Stimulated activated CD8-positive, alpha-beta memory T cell treated with anti-CD3 and anti-CD28 coated beads, Interleukin-7, amount 100 ng/mL, for 24 hours (primary cell): ENCODE measurements at places on chromosomes 16 and 17.

GRCh38 chr17:22221344-22221743 is 529.0 kb downstream of the KCNJ18 start:
- DNase-seq: no peak

DNA sequence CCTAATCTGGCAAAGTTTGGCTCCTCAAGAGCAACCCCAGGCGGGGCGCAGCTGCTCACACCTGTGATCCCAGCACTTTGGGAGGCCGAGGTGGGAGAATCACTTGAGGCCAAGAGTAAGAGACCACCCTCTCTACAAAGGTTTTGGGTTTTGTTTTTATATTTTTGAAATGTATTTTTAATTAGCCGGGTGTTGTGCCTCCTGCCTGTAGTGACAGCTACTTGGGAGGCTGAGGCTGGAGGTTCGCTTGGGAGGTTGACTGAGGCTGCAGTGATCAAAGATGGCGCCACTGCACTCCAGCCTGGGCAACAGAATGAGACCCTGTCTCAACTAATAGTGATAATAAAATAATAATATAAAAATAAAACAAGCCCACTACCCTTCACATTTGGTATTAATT is 756 bp upstream of the USP7 start:
- no peak for DNase-seq

DNA sequence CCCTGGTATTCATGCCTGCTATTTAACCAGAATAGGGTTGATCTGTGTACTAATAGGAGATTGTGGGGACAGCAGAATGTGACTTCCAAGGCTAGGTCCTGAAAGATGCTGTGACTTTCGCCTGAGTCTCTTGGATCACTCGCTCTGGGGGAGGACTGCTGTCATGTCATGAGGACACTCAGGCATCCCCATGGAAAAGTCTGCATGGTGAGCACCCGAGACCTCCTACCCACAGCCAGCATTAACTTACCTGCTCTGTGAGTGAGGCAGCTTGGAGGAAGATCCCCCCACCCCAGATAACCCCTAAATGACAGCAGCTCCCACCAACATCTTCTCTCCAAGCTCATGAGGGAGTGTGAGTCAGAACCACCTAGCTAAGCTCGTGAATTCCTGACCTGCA is 30.3 kb upstream of the C16orf78 start:
- no peak for DNase-seq

DNA sequence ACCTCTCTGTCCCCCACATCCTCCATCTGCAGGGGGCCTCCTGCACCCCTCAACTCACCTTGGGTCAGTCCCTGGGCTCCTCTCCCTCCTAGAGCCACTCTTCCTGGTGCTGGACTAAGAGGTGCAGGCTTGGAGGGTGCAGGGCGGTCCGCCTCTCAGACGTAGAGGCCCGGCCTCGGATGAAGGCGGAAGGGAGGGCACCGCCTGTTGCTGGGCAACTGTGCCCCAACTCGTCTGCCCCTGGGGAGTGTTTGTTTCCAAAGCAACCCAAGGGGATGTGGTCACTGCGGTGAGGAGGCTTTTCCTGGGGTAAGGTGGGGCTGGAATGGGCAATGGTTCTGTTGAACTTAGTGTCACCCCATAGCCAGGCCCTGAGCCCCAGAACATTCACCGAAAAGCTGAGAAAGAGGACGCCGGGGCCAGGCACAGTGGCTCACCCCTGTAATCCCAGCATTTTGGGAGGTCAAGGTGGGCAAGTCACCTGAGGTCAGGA is at the start of gene C16orf54:
C16orf54 (minus strand) TSS at position 138 of the 493 bp plus-strand sequence. CDS start 1,039 bp downstream, outside the sequence.
- peak; percentile 70 for DNase-seq

- no peak for DNase-seq
These were observed 52.7 kb upstream of the AKAP1 start for GRCh38 chr17:57032343-57032742.

DNA sequence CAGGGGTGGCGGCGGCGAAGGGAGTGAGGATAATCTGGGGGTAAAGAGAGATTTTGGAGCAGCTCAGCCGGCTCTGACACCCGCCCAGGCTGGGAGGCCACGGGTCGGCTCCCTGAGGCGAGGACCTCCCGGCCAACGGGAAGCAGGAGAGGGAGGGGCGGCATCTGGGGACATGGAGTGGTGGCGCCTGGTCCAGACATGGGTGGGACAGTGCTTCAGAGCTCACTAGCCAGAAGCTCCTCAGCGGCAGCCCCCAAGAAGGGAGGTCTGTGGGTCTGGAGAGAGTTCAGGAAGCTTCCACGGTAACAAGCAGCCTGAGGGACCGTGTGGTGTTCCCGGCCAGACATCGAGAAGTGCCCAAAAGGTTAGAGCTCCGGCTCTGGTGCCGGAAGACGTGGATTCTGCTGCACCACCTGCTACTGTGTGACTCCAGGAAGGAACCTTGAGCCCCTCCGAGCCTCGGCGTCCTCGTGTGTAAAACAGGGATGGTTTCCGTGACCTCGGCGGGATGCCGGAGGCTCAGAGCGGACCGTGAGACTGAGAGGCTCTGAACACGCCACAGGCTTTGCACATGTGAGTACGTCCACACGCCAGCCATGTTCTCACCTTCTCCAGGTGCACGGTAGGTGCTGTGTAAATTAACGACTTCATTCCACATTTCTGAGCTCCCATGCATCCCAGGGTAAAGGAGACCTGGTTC is 56.9 kb downstream of the TIMM22 start:
- no peak for DNase-seq

DNA sequence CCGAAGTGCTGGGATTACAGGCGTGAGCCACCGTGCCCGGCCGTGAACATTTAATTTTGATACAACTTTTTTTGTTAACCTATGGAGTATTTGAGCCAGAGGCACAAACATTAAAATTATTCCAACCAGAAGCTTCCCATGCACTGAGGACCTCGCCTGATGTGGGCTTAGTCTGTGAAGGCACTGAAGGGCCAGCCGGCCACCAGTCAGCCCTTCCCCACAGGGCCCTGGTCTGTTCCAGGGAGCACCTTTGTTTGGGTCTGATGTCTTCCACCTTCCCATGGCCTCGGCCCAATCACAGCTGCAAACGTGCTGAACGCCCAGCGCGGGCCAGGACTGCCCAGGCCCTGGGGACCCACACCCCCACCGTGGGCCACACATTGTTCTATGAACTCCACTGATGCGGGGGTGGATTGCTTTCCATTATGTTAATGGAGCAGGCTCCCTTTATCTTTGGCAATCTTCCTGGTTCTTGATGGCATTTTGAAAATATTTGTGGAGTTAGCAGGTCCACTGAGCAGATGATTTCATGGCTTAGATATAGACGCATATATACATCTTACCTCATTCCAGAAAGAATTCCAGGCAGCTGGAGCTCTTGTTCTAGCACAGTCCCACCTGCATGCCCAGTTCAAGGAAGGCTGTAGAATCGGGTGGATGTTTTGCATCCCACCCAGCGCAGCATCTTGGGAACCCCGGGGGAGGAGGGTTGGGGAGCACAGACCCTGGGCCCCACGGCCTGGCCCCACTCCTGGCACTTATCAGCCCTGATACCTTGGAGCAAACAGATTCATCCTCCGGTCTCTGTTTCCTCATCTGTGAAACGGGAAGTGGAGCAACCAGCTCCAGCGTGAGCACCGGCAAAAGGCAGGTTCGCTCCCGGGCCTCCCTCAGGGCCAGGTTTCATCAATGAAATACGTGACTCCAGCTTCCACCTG is 14.5 kb downstream of the SPIRE2 start:
- DNase-seq: no peak

- DNase-seq: no peak
These were observed at the start of gene GFAP for GRCh38 chr17:44915321-44915726. GFAP (minus strand) TSS chr17:44915500; CDS start chr17:44915486, 14 bp downstream.

DNA sequence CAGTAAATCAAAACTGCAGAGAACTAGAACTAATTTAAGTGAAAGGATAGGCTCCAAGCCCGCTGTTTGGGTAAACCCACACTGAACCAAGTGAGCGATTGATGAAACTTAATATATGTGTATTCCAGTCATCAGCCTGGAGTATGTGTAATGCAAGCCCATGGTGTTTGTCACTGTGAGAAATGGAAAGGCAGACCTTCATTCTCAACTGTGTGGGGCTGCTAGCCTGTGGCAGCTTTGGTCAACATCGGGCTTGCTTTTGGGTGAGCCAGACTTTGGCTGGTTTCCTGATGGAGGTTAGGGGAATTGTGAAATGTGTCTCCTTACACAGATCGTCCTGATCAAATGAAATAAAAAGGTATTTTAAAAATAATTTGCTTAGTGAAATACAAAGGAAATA is 279.9 kb downstream of the IRX3 start:
- DNase-seq: no peak

DNA sequence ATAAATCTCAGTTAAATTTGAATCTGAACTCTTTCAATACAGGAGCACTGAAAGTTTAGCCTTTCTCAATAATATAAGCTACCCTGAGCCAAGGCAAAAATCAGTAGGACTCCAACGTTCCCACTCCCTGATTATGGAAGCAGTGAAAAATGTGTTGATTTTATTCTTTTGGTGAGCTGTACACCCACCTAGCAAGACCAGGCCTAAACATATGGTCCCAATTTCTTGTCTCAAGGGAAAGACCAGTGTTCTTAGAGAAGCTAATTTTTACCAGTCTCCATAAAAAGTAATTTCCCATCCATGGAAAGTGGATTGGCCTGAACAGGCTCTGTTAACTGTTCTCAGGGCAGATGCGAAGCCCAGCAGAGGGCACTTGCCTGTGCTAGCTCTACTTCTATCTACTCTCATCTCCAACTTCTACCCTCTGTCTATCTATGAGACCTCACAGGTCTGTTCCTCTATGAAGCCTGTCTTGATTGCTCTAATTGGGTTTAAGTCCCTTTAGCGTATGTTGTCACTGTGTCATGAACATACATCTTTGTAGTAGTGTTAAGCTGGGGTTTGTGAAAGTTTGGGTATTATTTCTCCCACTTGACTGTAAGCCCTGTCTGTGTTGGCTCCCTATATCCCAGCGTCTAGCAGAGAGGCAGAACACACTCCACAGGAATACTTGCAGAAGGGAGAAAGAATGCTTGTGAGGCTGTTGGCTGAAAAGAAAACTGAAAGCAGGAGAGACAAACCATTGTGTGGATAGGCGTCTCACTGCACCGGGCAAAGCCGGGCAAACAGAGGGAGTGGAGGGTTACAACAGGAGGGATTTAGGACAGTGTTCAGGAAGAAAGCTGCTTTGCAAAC is 167.1 kb upstream of the MAF start:
- DNase-seq: no peak

- DNase-seq: no peak
These were observed 283.3 kb upstream of the FOXF1 start for GRCh38 chr16:86227041-86227440.

- DNase-seq: no peak
These were observed 41.8 kb upstream of the ARL4D start for GRCh38 chr17:43356999-43357398.
